ENCODE measurements at places on chromosomes 4 and X.
A peak's percentile ranks its signal among the peaks of the same experiment; 100 is the strongest.

DNA sequence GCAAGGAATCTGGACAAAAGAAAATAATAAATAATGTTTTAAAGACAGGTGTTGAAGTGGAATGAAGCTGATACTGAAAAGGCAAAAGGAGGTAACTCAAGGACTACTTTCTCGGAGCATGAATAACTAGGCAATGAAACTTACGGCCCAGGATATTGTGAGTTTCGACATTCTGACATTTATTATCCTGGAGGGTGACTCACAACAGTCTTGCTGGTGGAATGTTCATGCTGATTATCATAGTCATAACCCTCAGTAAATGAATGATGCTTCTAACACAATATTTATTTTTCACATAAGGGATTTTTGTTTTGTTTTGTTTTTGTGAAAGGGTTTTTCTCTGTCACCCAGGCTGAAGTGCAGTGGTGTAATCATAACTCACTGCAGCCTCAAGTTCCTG, 147.0 kb upstream of the HPGD start:
- DNase-seq = no peak

- no peak for DNase-seq
Observed at GRCh38 chr4:25884031-25884782, 21.4 kb upstream of the SEL1L3 start.

DNA sequence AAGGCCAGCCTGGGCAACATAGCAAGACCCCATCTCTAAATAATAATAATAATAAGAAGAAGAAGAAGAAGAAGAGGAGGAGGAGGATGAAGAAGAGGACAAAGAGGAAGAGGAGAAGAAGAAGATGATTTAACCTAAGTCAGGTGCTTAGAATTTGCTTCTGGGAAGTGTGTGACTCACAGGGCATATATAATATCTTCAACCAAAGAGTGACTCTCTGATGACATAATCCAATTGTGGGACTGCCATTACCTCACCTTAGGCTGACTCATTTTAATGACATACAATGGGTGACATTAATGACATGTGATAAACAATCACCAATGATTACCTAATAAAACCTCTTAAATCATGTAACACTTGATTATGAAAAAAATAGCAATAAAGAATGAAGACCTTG, 32.7 kb upstream of the MBTPS2 start:
- DNase-seq = peak; percentile 0

GRCh38 chrX:13891377-13892140, 74.7 kb upstream of the GPM6B start:
- no peak for DNase-seq

GRCh38 chr4:86130160-86130933, 229.5 kb downstream of the MAPK10 start:
- no peak for DNase-seq

DNA sequence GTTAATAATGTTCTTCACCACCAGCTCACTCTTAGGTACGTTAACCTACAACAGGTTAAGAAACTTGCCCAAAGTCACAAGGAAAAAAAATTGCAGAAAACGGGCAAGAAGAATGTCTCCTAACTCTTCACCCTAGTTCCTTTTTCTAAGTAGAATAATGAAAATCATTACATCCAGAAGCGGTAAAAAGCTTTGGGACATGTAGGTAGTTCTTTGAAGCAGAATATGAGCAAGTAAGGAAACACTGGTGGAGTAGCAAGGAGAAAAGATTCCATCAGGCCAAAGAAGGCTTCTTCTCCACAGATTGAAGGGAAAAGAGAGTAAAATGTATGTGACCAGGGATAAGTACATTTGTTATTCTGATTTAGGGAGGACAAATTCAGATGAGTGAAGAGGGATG, 4.1 kb downstream of the CAMK2D start:
- no peak for DNase-seq

- no peak for DNase-seq
Observed at GRCh38 chrX:82029571-82030218, 827.8 kb downstream of the SH3BGRL start.

DNA sequence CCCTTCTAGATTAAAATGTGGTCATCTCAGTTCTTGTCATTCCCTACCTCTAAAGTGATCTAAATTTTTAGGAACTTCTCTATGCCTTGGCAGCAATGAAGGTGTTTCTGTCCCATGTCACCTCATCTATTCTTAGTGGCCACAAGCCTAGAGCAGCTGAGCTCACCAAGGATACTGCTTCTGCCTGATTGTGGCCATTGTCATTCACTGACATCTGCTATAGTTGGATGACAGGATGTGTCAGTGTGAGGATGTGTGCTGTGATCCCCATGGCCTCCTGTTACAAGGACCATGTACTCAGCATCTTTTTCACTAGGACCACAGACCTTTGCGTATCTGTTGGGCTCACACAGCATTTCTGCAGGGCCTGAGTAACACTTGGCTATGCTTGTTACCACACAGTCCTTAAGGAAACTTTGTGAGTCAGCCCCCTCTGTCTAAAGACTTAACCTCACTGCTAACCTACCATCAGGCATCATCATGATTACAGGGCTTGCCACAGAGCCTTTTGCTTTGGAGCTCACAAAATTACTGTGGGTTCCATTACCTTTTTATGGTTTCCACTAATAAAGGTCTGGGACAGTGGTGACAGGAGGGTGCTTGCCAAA, 421.0 kb downstream of the ADAM29 start:
- DNase-seq = no peak

- peak; percentile 52 for DNase-seq
Observed at GRCh38 chr4:83320548-83320947, 14.1 kb downstream of the HPSE start.

DNA sequence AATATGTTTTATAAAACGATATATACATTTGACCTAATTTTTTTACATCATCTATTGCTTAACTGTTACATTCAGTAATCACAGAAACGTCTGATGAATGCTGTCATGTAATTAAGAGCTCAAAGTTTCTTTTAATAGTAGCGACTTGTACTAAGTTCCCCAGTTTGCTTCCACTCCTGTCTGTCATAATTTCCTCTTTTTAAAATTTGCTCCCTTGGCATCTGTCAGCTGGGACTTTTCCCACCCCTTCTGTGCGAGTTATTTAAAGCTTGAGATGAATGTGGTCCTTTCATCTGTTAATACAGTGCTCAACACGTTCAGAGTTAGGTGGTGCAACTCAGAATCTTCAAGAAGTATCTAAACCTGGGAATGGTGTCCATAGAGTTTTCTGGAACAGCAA, 1.2 kb downstream of the RAP1GDS1 start:
- DNase-seq = no peak

GRCh38 chrX:142994988-142995387, 30.7 kb upstream of the SPANXN4 start:
- no peak for DNase-seq

DNA sequence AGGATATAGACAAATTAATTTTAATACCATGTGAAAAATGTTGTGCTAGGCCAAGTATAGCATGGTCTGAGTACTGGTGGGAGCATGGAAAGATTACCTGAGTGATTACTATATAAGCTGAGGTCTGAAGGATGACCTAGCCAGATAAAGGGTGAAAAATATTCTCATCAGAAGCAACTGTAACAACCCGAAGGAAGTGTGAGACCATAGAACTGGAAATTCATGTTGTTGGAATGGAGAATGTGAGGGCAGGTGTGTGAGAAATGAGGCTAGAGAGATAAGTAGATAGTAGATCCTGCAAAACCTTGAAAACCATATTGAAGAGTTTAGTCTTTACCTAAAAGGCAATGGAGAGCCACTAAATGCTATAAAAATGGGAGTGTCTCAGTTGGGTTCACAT, 71.5 kb downstream of the ARFIP1 start:
- no peak for DNase-seq

GRCh38 chr4:159937595-159937994, 834.7 kb downstream of the RAPGEF2 start:
- DNase-seq = peak; percentile 31

- DNase-seq = no peak
Observed at GRCh38 chr4:151921386-151921785, 160.6 kb upstream of the GATB start.

DNA sequence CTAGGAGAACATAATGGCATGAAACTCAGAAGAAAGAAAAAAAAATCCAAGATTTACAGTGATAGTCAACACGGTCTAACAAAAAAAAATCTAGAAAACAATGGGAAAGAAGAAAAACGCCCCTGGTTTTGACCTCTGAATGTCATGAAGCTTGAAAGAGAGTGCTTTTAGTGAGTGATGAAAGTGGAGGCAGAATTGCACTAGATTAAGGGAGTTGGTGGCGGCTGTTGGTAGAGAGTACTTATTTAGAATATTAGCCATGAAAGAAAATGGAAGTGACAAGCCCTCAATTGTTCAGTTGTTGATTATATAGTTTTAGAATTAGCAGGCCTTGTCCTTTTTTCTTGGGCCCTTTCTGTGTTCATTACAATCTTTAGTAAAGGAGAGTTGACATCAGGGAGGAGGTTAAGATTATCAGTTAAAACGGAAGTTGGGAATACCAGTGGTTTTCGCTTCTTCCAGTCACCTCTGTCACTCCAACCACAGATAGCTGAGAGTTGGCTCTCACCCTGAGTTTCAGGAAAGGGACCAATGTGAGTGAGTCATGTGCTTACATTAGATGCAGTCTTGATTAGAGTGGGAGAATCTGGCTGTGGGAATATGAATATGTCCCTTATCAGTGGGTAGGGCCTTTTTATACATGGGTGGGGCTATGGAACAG, 29.7 kb downstream of the EREG start:
- no peak for DNase-seq

DNA sequence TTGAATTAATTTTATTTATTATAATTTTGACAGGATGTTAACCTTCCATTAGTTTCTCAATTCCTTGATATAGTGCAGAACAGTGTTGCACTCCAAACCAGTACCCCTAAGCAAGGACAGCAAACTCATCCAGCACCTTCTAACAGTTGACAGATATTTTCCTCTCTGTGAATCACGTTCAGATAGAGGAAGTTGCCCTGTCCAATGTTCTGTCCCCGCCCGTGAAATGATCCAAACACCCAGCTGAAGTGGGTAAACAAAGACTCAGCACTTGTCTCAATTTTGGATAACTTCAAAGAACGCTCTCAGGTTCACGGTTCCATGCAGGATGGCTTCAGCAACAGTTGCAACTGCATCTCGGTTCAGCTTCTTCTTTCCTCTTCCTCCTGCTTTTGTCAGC, 1240.0 kb upstream of the ADGRL3 start:
- no peak for DNase-seq

- DNase-seq = no peak
Observed at GRCh38 chrX:36974911-36975310, 33.3 kb upstream of the FAM47C start.

DNA sequence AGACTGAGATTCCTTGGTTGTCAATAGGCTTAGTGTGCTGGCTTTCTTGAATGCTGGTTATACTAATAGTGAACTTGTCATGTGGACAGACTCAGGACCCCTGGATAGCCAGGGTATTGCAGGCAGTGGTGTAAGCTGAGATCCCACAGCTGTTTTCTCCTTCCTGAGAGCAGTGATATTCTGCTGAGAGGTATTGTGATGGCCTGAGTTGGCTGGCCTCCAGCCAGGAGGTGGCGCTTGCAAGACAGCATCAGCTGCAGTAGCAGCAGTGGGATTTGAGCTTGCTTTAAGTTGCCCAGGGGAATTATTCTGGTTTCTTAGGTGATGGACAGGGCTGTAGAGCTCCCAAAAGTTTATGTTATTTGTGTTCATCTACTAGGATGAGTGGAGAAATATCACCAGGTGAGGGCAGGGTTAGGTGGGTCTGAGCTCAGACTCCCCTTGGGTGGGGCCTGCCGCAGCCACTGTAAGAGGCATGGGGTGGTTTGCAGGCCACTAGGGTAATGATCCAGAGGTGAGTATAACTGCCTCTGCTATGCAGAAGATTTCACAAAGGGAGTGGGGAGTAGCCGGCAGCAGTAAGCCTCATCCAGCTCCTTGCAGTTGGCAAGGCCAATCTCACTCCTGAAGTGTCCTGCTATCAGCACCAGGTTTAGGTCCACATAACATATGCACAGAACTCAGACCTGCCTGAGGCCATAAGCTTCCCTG, 66.2 kb downstream of the IL15 start:
- no peak for DNase-seq

GRCh38 chr4:113339430-113339813, 290.0 kb downstream of the ANK2 start:
- no peak for DNase-seq

- peak; percentile 21 for DNase-seq
Observed at GRCh38 chr4:42398171-42398870, 1.0 kb downstream of the SHISA3 start.

- no peak for DNase-seq
Observed at GRCh38 chr4:120694973-120695372, 227.6 kb downstream of the PRDM5 start.

DNA sequence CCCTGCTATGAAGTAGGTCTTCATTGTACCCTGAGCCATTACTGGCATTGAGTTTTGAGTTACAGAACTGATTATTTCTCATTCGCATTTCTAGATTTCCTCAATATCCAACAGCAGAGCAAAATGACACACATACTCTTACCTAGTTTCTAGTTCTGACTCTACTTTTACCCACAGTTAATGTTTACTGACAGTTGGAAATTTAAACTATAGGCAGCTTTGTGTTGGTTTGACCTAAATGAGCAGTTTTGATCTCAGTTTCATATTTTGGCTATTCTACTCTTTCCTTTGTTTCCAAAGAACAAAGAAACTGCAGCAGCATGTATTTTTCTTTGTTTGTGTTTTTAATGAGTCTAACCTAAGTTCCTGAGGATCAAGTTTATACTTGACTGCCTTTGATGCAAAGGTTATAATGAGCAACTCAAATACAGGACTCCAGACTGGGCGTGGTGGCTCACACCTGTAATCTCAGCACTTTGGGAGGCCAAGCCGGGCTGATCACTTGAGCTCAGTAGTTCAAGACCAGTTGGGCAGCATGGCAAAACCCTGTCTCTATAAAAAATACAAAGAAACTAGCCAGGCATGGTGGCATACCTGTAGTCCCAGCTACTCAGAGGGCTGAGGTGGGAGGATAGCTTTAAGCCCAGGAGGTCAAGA, 30.4 kb downstream of the TXK start:
- peak; percentile 54 for DNase-seq

DNA sequence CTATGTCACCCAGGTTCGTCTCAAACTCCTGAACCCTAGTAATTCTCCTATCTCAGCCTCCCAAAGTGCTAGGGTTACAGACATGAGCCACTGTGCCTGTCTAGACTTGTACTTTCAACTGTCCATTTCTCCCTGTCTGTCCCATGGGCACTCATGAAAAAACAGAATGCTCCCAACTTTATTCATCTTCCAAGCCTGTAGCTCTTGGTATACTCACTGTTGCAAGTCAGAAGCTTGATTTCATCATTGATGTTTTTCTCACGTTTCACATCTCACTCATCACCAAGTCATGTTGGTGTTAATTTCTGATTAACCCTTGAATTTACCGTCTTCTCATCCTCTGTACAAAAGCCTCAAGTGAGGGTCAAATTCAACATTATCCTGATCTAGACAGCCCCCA, 7.3 kb upstream of the SRP72 start:
- DNase-seq = no peak

- DNase-seq = no peak
Observed at GRCh38 chrX:115409551-115409950, 120.0 kb downstream of the LUZP4 start.

DNA sequence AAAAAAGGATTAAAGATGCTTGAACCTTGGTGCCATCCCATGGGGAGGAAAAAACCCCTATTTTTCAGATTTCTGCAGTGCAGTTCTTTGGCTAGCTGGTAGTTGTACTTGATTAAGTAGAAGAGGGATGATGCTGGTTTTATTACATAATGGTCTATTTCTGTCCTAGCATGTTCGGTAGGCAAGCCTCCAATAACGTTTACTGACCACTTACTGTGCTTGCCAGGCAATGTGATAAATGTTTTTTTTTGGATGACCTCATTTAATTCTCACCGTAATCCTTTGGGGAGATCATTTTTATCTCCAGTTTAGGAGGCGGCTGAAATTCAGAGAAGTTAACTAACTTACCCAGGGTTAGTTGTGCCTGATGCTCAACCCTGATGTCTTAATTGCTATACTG, 92.1 kb upstream of the RPA4 start:
- no peak for DNase-seq
